ENCODE measurements at places on chromosomes 11 and 22.
A peak's percentile ranks its signal among the peaks of the same experiment; 100 is the strongest.

DNA sequence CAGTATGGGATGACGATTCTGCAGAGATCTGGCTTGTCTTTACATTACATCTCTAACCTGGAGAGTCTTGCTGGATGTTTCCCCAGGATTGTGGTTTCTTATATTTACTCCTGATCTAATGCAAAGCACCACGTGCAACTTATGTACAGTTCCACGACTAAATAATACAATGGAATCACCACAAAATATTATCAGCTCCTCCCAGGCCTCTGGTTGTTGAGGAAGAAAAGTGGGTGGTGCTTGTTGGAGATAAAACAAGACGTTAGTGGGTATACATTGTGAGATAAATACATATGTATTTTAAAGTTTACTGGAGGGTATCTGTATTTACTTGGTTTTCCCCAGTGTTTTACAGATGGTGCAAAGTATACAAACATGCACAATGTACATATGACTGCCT, 569.7 kb downstream of the NTM start:
- no peak for DNase-seq

GRCh38 chr11:4030197-4030596, 64.4 kb upstream of the RRM1 start:
- DNase-seq = no peak

- no peak for DNase-seq
Measured at GRCh38 chr22:24401931-24402367, 25.4 kb upstream of the ADORA2A start.

GRCh38 chr11:35082321-35083180, 56.4 kb upstream of the CD44 start:
- DNase-seq = peak; percentile 92

DNA sequence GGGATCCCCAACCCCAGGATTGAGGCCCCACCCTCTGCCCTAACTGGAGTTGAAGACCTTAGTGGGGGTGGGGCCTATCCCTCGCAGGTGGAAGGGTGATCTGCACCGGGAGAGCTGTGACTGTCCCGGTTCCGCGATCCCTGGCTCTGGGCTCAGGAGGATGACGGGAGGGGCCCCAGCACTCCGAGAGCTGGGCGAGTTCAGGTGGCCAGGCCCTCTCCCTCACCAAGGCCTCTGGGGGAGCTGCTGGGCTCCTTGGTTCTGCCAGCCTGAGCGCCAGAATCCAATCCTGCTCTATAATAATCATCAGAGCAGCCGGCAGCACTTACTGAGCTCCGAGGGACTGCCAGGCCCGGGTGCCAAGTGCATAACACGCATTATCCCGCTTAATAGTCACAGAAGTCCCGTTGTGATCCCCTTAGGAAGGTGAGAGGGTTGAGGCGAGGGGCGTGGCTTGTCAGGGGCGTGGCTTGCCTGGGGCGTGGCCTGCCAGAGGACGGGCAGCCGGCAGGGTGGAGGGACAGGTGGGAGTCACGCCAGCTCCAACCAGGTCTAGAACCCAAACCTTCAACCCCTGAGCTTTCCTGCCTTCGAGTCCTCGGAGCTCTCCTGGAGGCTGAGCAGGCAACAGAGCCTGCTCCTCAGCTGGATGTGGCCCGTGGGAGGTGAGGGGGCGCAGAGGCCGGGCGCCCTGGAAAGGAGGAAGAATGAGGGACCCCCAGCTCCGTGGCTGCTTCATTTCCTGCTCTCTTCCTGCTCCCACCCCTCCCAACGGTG, 7.3 kb upstream of the SYT7 start:
- DNase-seq = no peak

- DNase-seq = no peak
Measured at GRCh38 chr11:23257556-23257955, 397.3 kb upstream of the CCDC179 start.

- no peak for DNase-seq
Measured at GRCh38 chr22:39317775-39318506, 1.5 kb downstream of the RPL3 start.

- DNase-seq = no peak
Measured at GRCh38 chr11:14331476-14332136, 27.4 kb downstream of the RRAS2 start.

- peak; percentile 8 for DNase-seq
Measured at GRCh38 chr11:120527111-120527761, 15.7 kb downstream of the GRIK4 start.

DNA sequence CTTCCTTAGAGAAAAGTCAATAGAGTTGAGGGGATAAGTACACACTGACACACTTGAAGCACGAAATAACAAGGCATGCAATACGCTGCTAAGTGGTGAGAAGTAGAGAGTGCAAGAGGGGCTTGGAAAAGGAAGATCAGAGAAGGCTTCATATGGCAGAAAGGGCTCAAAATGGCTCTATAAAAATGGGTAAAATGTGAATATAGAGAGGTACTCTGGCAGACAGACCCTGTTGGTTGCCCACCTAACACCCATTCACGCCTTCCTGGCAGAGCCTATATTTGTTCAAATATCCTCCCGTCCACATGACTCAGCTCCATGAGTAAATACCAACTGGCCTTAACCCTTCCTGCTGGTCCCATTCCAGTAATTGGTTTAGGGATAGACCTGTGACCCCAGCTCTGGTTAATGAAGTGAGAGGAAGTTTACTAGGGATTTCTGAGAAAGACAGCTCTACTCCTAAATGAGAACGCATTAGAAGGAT, 38.9 kb upstream of the CCDC34 start:
- no peak for DNase-seq

GRCh38 chr11:108733479-108734116, 68.7 kb downstream of the DDX10 start:
- peak; percentile 6 for DNase-seq

DNA sequence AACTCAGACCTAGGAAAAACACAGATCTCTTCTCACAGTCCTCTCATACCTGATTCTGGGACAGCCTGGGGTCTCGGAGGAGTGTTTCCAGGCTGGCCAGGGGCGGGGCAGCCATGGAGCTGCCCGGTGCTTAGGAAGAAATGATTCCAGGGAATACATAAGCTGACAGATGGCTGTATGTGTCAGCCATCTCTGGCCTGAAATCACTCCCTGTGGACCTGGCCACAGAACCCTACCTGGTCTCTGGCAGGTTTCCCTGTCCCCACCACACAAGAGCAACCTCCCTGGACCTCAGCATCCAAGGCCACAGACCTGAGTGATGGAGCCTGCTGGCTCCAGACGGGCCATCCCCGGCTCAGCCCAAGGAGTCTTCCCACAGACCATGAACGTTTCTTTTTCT, 10.0 kb downstream of the GGA1 start:
- no peak for DNase-seq

DNA sequence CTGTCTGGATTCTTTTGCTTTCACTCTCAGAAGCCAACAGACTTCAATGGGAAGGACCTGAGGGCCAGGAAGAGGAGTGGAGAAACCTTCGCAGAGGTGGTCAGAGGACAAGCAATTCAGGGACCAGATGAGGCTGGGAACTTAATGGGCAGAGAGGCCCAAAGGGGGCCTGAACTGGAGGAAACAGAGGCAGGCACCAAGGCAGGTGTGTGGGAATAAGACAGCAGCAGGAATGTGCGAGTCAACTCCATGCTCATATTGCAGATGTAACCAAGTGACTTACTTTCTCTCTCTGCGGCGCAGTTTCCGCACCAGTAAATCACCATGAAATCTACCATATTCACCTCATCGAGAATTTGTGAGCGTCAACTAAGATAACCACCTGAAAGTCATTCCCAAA, 669.1 kb downstream of the NTM start:
- DNase-seq = no peak

DNA sequence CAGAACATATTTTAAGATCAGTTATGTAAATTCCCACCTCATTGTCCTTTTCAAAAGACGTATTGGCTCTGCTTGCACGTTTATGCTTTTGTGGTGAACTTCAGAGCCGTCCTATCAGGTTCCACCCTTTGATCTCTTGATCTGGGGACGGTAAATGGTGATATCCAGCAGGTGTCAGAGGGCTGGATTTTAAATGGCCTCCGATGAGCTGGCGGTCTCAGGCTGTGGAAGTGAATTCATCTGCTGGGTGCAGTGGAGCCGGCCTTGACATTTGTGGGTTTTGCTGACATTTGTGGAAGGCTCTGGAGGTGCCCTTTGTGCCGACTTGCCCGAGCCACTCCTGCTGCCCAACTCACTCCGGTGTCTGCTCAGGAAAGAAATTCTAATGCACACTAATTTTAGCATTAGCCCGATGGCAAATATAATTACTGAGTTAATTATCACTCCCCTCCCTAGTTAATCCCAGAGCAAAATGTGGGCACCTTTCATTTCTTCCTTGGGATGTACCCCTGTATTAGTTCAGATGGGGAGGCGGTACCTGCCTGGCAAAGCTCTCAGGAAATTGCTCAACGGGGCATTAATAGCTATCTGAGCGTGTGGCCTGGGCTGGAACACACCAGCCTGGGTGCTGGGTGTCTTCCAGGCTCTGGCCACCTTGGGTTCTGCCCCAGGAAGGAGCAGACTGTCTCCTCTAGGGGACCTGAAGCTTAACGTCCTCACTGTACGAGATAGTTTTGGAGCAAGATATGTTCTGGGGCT, 9.1 kb downstream of the LRP5 start:
- no peak for DNase-seq

DNA sequence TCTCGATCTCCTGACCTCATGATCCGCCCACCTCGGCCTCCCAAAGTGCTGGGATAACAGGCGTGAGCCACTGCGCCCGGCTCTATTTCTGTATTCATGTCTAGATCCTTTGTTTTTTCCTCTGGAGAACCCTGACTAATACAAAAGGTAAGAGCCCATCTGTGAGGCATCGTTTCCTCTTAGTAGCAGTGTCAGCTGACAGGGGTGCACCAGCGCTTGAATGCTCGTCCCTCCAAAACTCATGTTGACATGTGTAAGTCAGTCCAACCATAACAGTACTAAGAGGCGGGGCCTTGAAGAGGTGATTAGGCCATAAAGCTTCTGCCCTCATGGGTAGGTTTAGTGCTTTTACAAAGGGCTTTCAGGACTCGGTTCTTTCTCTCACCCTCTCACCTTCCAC, 470.1 kb upstream of the B3GAT1 start:
- no peak for DNase-seq

DNA sequence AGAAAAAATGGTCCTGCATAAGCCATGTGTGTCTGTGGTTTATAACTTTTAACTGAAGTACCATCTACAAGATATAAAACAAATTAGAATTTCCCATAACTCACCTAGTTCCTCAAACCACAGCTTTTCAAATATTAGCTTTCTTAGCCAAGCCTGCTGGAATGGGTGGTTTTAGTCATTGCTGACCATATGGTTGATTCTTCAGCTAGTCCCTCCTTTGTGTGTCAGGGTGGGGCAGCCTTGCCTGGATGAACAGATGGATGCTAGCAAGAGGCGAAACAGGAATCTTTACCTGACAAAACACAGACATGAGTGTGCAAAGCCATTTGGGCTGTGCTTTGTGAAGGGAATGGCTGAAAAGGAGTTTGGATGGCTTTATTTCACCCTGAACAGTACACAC, 6.9 kb upstream of the B3GNT6 start:
- no peak for DNase-seq

DNA sequence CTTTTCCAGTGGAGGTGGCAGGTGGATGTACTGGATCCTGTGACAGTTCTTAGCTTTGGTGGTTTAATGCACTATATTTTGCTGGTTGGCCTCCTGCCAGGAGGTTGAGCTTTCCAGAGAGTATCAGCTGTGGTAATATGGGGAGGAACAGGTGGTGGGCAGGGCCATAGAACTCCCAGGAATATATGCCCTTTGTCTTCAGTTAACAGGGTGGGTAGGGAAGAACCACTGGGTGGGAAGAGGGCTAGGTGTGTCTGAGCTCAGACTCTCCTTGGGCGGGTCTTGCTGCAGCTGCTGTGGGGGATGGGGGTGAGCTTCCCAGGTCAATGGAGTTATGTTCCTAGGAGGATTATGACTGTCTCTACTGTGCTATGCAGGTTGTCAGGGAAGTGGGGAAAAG, 203.8 kb downstream of the DLG2 start:
- DNase-seq = no peak

DNA sequence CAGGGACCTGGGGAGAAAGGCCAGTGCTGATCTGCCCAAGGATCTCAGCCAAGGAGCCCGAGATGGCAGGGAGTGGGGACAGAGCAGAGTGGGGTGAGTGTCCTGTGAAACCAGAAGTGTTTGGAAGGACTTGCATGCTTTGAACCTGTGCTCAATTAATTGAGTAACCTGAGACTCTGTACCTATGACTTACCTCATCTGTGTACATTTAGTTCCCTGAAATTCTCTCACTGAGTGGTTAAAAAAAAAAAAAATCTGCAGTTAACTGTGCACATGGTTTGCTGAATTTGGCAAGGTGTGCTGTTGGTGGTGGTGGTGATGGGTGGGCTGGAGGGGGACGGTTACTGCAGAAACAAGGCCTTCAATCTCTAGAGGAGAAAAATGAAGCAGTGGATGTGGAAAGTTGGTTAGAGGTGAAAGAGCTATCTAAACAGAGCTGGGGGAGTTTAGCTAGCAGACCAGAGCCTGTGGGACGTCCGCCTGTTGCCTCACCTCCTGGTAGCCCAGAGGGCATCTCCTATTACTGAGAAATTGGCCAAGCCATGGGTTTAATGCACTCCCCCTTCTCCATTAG, 8.3 kb upstream of the SORL1-AS1 start:
- no peak for DNase-seq

- peak; percentile 25 for DNase-seq
Measured at GRCh38 chr11:133078591-133079404, 453.5 kb downstream of the OPCML start.

- DNase-seq = no peak
Measured at GRCh38 chr22:37880668-37881440, 25.2 kb upstream of the MICALL1 start.

- no peak for DNase-seq
Measured at GRCh38 chr11:59551659-59552521, 40.6 kb downstream of the OR4D9 start.

- DNase-seq = no peak
Measured at GRCh38 chr11:73034777-73035176, 107.3 kb downstream of the FCHSD2 start.

DNA sequence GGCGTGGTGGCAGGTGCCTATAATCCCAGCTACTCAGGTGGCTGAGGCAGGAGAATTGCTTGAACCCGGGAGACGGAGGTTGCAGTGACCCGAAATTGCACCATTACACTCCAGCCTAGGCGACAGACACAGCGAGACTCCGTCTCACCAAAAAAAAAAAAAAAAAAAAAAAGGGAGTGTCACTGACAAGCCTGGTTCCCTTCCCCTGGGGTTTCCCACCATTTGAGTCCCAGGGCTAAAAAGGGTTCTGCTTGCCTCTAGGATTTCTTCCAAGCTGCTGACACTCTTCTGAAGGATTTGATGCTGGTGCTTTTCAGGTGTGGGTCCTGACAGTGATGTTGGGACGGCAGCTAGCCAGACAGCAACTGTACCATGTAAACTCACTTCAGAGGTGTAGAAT, 1.3 kb upstream of the CCDC88B start:
- DNase-seq = no peak

GRCh38 chr11:13040969-13041561, 31.9 kb downstream of the RASSF10 start:
- DNase-seq = no peak
